ENCODE measurements at places on chromosomes 5 and 9. TPM values are rescaled to one million over a fixed set of nuclear protein-coding genes. Genes with fewer than 3 reads are reported as not detected.

HAPLN1 gene
- total RNA-seq = not detected

SLC1A3 gene
- total RNA-seq = 27.1 TPM

FABP6 gene
- 0.70 TPM for total RNA-seq

SV2C gene
- total RNA-seq = not detected

TMEFF1 gene
- total RNA-seq = 1.2 TPM

PCDHB10 gene
- total RNA-seq = not detected
